HFFc6 (cell line): ENCODE measurements at places on chromosomes 4 and X. TPM values are rescaled to one million over a fixed set of nuclear protein-coding genes. Genes with fewer than 3 reads are reported as not detected.

- DNase-seq, result no peak
Measured at GRCh38 chr4:38123555-38123954, 163.4 kb downstream of the PTTG2 start.

DNA sequence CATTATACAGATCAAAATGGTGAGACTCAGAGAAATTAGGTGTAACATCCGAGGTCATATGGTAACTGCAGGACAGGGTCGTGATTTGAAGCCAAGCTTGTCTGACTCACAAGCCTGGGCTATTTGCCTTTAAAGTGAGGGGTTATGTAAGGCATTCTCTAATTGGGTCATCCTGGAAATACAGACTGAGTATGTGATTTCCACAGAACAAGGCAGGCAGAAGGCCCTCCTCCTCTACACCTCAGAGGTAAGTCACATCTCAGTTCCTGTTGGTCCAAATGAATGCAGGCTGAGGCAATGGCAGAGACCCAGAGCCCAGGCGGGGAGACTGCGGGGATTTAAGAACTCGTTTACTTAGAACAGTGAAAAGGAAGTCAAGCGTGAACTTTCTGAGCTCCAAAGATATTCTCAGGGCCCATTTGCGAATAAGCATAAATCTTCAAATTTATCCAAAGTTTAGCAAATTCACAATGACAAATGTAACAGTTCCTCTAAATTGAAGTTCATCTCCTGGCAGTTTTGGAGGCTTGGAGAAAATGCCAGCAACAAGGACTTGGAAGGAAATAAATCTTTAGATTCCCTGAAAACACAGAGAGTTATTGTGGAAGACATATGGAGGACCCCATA, 153.3 kb downstream of the LDB2 start:
- DNase-seq, result peak; percentile 63

DNA sequence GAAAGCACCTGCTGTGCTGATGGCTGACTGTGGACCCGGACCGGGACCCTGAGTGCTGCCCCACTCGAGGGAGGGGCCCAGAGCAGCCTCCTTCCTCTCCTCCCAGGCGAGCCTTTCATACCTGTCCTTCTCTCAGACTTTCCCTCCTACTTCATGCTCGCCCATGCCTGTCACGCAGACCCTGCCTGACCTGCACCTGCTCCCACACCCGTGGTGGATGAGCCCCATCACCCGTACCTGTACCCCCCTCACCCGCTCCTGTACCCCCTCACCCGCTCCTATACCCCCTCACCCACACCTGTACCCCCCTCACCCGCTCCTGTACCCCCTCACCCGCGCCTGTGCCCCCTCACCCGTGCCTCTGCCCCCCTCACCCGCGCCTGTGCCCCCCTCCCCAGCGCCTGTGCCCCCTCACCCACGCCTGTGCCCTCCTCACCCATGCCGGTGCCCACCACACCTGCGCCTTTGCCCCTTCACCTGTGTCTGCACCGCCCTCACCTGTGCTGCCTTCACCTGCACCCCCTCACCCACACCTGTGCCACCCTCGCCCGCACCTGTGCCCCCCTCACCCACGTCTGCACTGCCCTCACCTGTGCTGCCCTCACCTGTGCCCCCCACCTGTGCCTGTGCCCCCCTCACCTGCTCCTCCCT, 5.8 kb downstream of the MAEA start:
- DNase-seq, result no peak

DNA sequence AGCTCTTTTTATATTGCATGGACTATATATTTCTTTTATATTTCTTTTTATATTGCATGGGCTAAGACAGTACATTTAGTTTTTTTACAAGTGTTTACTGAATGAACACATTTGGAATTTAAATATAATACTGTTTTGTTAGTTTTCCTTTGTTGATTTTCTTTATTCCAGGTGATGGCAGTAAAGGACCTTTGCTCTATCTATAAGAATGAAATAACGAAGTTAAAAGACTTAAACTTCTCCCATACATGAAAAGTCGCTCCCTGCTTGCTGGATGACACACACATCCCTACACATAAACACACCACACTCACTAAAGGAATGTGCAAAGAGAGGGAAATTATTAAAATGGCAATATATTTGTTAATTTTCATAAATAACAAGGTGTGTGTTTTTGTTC, 102.5 kb upstream of the ANXA10 start:
- DNase-seq, result no peak

DNA sequence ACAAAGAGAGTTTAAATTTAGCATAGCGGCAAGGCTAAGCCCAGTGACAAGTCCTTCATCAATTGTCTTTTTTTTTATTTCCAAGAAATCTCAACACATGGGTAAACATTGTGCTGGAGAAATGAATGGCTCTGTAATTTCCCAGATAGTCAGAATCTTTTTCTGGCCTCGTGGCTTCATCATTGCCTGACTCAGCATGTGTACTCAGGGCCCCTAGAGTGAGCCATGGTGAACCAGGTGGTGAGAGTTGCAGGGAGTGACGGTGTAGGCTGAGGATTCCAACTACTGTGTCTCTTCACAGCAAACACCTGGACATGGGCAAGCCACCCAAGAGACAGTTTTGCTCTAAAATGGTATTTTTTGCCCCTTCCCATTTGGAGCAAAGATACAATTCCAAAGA, 43.1 kb upstream of the UCP1 start:
- DNase-seq, result no peak

GRCh38 chrX:68646421-68646820, 1.0 kb upstream of the STARD8 start:
- no peak for DNase-seq

DNA sequence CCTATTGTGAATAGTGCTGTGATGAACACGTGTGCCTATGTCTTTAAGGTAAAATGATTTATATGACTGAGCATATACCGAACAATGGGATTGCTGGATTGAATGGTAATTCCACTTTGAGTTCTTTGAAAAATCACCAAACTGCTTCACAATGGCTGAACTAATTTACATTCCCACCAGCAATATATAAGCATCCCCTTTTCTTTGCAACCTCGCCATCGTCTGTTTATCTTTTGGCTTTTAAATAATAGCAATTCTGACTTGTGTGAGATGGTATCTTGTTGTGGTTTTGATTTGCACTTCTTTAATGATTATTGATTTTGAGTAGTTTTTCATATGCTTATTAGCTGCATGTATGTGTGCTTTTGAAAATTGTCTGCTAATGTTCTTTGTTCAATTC, 31.8 kb upstream of the UGT2A1 start:
- no peak for DNase-seq

DNA sequence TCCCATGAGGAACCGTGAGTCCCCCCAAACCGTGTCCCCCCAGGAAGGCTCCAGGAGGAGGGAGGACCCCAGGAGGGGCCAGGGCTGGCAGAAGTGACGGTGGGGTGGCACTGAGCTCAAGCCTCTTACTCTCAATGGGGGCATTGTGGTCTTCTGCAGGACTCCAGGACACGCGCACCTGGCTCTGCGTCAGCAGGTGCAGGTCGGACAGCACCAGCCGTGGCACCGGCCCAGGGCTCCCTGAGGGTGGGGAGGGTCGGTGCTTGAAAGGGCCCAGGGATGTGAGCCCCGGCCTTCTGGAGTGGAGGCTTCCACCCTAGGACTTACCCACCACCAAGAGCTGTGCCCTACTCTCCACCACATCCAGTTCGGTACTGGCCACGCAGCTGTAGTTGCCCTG, 18.3 kb downstream of the L1CAM start:
- no peak for DNase-seq

Gene KIAA1210
- total RNA-seq, result not detected in 2 replicates

Gene CLDN22
- total RNA-seq, result not detected in 3 replicates

Gene GNRHR
- total RNA-seq, result not detected in 3 replicates

Gene DDX53
- not detected in 3 replicates for total RNA-seq

Gene ZNF185
- total RNA-seq, result 1.4 to 2.1 TPM (median 2.1 TPM) in 3 replicates
